ENCODE measurements at places on chromosomes 5 and 9.

DNA sequence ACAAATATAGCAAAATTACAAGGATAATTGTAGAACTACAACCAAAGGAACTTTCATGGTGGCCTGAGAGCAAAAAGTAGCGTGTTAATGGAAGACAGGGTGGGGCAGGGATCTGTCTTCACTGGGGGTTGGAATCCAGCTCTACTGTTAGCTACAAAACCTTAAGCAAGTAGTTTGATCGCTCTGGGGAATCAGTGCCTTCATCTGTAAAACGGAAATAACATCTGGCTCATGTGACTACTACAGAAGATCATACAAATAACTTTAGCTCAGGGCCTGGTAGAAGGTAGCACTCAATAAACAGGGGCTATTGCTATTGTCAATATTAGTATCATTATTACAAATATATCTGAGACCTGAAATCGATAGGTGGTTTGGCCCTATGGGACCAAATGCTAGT, 40.4 kb downstream of the ZNF608 start:
- DNase-seq, result no peak

DNA sequence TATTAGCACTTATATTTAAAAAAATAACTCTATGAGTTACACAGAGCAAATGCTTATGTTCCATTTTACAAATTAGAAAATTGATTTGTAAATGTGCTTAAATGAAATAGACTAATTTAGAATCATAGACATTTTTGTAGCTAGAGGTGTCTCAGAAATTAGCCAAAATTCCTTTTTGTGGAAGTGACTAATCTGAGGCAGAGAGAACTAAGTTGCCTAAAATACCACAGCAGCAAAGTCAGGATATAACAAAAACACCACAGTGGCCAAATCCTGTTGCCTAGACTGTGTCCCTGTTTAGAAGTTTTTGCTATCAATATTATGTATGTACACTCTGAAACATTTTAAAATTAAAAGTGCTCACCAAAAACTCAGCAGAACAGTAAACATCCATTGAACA, 18.7 kb downstream of the ADAMTSL1 start:
- no peak for DNase-seq

DNA sequence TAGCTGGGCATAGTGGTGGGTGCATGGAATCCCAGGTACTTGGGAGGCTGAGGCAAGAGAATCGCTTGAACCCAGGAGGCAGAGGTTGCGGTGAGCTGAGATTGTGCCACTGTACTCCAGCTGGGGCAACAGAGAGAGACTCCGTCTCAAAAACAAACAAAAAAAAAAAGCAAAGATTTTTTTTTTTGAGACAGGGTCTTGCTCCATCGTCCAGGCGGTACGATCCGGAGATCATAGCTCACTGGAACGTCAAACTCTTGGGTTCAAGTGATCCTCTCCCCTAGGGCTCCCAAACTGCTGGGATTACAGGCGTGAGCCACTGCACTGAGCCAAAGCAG, 37.6 kb downstream of the ABCA1 start:
- no peak for DNase-seq

DNA sequence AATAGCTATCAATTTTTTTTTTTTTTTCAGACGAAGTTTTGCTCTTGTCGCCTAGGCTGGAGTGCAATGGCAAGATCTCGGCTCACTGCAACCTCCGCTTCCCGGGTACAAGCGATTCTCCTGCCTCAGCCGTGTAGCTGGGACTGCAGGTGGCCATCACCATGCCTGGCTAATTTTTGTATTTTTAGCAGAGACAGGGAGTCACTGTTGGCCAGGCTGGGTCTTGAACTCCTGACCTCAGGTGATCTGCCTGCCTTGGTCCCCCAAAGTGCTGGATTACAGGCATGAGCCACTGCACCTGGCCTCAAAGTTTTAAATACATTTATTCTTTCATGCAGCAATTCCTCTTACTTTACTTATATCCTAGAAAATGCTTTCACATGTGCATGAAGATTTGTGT, 17.6 kb downstream of the TRIM14 start:
- no peak for DNase-seq

GRCh38 chr9:83034587-83034986, 28.4 kb downstream of the RASEF start:
- no peak for DNase-seq

DNA sequence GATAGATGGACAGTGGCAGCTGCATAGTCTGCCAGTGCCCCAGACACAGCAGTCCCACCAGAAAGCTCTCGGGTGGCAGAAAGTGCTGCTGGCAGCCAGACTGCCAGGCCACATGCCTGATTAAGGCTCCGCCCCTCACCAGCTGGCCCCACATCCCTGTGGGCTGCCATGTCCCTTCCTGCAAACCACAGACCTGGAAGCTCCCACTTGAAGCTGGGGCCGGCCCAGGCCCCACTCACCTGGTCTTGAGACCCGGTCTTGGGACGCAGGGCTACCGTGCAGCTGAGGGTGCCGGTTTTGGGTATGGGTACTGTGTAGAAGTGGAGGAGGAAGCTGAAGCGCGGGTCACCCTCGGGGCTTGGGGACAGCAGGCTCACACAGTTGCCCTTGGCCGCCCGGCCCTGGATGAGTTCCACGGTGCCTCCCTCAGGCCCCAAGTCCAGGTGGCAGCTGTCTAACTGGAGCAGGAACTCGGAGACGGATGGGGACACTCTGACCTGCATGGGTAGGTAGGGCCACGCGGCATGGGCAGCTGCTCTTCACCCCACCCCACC, 15.3 kb downstream of the FPGS start:
- DNase-seq, result no peak

- no peak for DNase-seq
These were observed 54.2 kb upstream of the SPRY4 start for GRCh38 chr5:142378737-142379634.

DNA sequence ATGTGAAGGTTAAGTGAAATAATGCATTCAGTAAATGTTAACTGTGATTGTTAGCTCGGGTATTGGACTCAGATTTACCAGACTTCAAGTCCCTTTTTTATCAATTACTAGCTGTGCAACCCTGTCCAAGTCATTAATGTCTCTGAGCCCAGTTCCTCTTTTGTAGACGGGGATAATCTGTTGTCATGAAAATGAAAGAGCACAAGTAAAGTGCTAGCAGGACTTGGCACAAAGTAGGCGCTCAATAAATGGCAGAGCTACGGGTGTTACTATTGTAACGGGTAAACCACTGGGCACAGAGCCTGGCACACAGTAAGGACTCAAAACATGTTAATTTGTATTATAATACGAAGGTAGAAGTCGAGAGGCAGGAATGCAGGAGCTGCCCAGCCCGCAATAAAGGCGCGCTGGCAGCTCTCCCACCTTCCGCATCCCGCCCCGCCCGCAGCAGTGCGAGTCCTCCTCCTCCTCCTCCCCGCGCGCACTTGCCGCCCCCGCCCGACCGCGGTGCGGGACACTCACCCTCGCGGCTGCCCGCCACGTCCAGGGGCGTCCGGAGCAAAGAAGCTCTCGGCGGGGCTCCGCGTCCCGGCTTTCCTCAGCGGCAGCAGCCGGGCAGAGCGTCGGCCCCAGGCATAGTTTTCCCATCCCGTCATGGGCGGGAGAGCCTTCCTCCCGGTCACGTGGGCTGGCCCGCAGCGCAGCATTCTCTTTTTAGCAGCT, at the start of gene C1QTNF2:
Gene C1QTNF2 (minus strand): TSS at position 637 of the 723 bp plus-strand sequence. CDS start 15,615 bp downstream, outside the sequence.
- no peak for DNase-seq

DNA sequence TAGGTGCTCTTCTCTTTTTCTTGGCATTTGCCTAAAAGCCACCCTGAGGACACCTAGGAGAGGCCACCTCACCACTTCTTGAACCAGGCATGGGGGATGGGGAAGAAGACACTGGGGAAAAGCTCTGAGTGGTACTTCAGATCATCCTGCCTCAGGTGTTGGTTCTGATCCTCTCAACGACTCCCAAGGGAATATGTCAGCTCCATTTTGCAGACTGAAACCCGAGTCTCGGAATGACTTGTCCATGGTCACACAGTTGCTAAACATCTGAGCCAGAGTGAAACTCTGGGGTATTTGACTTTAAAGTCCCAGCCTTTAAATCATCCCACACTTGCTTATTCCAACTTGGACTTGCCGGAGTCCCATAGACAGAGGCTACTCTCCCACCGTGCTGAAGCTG, 120.6 kb upstream of the GABRP start:
- DNase-seq, result no peak

DNA sequence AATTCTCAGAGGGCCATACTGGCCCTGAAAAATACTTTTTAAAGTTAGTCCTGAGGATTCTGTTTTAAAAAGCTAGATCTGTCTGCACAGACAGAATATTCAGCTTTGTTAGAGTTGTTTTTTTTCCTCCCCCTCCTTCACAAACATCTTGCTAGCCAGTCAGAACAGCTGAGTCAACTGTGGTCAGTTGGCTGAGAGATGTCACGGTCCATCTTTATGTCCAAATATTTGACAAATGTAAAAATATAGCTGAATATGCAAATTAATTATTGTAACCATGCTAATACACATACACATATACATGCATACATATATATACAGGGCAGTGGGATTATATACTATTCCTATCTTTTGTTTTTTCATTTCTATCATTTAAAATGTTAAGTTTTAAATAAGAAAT, 33.9 kb downstream of the UNC13B start:
- no peak for DNase-seq

- DNase-seq, result no peak
These were observed 77.8 kb downstream of the GCNT4 start for GRCh38 chr5:74974451-74975091.

GRCh38 chr9:72444435-72444834, 77.0 kb upstream of the TMC1 start:
- no peak for DNase-seq

GRCh38 chr9:105232207-105232606, 12.2 kb upstream of the SLC44A1 start:
- no peak for DNase-seq

DNA sequence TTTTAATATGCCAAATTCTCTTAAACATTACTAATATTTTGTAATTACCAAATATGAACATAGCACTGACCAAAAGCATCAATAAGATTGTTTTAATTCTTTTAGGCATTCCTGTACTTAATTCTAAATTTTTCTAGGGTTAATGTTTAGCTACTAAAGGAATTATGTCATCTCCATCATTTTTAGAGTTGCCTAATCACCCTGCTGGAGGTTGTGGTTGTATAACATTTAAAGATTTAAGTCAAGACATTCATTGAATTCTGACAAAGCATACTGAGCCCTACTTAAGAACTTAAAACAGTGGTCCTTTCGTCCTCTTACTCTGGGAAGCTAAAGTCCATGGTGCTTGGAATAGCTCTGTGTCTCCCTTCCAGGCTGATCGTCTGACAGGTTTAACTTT, 28.1 kb upstream of the DAB2 start:
- DNase-seq, result no peak

- no peak for DNase-seq
These were observed 72.0 kb downstream of the CCNH start for GRCh38 chr5:87340716-87341115.
